RPMI7951 (cell line): ENCODE measurements at places on chromosomes 3 and 15.

DNA sequence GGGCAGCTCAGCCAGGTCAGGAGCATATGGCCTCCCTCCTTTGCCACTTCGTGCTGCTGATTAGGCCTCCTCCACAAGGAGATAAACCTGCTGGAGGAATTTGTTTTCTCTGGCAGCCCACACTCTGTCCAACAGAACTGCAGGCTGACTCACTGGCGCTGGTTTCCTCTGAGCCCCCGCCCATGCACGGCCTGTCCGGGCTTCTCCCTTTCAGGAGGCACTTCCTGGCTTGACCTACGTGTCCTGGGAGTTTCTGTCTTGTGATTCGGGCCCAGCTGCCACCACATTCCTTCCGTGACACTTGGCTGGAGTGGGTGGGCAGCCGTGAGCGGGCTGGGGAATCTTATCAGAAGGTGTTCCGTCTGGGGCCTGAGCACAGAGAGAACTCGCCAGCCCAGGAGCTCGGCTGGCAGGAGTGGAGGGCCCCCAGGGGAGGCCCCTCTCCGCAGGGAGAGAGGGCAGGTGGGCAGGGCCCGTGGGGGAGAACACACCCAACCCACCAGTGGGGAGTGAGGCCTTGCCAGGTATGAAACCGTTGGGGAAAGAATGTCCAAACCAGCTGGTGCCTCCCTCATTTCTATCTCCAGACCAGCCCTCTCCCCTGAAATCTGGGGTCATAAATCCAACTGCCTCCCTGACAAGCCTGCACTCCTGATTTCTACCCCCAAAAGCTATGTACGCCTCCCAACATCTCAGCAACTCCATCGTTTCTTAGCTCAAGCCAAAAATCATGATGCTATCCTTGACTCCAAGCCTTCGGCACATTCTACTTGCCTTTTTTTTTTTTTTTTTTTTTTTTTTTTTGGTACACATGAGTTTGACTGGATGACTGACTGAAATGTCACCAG is 110.6 kb upstream of the MEF2A start:
- peak; percentile 98 for DNase-seq

GRCh38 chr3:24299806-24300626 is 194.6 kb downstream of the THRB start:
- peak; percentile 70 for DNase-seq

GRCh38 chr3:50303013-50303815 is at the start of gene HYAL1:
HYAL1 (minus strand) TSS chr3:50303574; CDS start chr3:50302956, 618 bp downstream.
- DNase-seq = no peak

DNA sequence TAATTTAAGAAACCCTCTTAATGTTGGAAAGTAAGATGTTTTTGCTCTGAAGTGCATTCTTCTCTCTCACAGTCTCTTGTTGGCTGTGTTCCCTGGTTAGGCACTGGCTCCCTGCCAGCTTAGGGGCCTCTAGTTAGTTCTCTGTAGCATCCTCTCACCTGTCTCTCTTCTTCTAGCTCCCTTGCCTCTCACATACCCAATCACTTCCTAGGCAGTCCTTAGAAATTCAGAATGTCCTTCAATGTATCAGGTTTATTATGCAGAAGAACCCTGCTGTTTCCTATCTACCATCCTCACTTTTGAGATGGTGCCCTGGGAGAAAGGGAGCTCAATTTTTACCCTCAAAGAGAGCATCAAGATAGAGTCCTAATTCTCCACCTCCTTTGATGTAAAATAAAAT is 36.2 kb upstream of the CPNE4 start:
- no peak for DNase-seq

DNA sequence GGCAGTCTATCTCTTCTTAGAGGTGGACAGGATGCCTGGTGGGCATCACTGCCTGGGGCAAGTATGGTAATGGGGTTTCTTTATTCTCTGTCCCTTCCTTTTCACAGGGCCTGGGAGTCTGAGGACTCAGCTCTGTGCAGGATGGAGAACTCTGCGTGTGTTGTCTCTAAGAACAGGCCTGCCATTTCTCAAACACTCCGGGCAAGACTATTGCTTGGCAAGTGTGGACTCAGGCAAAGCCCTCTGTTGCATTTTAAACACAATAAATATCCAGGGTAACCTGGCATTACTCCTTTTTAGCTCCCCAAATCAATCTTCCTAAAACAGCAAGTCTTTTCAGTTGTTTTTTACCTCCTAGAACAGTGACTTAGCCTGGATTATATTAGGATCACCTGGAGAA is 185.1 kb upstream of the ROPN1 start:
- DNase-seq = no peak

GRCh38 chr15:51245628-51246027 is 92.8 kb downstream of the CYP19A1 start:
- DNase-seq = no peak

GRCh38 chr3:75985432-75985831 is 200.1 kb upstream of the ZNF717 start:
- DNase-seq = no peak

DNA sequence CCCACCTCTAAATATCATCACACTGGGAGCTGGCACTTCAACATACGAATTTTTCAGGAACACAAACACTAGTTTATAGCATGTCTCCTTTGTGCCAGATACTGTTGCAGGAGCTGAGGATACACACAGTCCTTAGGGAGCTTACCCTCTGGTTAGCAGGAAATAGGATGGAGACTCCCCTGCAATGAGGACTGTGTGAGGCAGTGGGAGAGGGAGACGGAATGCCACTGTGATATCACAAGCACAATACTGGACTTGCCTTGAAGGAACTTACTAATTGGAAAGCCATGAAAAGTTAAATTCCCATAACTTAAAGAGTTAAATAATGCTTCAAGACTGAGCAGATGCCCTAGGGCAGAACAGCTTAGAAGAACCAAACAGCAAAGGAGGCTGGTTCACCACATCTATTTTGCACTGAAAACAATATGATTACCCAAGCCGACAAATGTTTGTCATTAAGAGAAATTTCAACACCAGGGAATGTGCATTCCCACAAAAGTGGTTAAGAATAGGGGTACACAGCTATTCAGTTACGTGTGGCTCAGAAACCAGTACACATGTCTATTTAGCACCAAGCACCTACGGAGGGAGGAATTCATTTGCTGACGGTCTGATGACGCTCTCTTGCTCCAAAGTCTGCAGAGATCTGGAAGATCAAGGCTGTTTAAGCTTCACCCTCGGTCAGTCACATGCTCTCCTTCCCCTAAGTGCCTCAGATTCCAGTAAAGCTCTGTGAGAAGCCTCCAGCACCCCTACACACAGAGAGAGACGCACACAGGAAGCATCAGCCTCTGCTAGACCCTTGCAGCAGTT is 5.2 kb downstream of the TBC1D2B start:
- DNase-seq = peak; percentile 63

DNA sequence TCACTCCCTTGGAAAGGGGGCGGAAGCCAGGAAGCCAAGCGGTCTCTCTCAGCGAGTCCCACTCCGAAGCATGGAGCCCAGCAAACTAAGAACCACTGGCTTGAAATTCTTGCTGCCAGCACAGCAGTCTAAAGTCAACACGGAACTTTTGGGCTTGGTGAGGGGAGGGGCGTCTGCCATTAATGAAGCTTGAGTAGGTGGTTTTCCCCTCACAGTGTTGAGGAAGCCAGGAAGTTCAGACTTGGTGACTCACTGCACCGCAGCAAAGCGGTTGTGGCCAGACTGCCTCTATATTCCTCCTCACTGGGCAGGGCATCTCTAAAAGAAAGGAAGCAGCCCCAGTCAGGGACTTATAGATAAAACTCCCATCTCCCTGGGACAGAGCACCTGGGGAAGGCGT is 665.4 kb upstream of the CBLB start:
- peak; percentile 88 for DNase-seq

DNA sequence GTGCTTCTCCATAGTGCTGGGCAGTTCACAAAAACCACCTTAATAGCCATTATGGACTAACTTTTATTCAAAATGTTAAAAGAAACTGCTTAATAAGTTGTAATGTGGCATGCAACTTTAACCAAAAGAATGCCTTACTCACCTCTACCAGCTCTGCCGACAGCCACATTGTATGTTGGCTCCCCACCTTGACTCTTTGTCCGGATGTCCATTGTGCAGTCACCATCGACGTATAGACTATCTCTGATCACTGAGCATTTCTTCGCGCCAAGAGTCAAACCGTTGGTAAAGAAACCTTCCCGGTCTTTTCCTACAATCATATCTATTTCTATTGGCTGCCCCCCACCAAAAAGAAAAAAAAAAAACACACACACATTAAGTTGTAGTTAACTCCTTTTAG is 2.5 kb downstream of the PFN2 start:
- DNase-seq = peak; percentile 55

GRCh38 chr15:49418811-49419210 is 4.2 kb upstream of the FGF7 start:
- DNase-seq = no peak

DNA sequence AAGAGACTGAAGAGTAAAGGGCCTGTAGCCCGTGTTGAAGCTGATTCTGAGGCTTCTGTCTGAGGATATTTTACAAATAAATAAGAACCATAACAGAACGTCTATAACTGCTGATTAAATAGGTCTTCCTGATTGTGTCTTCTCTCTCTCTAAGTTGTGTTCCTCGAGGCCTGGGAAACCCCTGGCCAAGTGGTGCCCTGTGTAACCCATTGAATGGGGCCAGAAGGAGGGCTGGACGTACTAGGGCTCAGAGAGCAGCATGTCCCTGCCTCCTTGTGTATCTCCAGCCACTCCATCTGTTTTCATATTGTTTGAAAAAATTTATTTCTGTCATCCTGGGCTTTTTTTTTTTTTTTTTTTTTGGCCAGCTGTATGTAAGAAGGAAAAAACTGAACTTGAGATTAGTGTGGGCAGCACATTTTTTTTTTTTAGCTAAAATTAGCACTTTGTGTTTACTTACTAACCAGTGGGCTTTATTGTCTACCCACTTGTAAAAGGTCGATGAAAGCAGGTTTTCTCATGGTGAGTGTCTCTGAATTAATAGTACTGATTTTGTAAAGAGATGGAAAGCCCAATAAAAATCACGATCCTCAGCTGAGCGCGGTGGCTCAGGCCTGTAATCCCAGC is 10.7 kb downstream of the DHX30 start:
- DNase-seq = no peak

- DNase-seq = peak; percentile 70
Measured at GRCh38 chr3:38138349-38139190, at the start of gene MYD88. MYD88 (plus strand) TSS chr3:38138661; CDS start chr3:38138701, 40 bp downstream.

DNA sequence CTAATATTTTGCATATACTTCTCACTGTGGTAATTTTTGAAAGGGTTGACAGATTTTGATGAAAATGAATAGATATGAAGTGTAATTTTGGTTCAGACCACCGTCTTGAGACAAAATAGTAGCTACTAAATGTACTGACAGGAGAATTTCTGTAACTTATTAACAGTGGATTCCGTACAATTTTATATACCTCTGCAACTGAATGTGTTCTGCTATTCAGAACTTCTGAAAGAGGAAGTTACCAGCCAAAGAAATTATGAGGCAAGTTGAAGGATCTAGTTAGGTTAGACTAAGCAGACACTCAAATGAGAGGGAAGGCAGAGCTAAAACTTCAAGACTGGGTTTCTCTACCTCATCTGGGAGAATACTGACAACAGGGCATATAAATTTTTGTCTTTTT is 29.4 kb downstream of the GAP43 start:
- no peak for DNase-seq

DNA sequence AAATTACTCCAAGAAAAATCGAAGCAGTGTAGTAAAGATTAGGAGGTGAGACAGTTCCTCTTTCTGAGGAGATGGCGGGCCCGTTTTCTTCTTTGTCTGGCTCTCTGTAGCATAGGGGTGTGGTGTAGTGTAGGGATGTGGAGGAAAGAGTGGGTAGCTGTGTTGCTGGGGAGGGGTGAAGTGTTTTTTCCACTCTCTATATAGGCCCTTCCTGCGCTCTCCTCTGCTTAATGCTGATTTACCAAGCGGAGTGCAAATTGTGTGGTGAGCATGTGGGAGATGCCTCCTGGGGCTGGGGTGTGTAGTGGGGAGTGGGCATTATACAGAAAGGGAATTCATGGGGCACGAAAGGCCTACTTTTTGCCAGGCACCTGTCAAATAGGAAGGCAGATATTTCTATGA is 94.9 kb downstream of the ST6GAL1 start:
- no peak for DNase-seq

- DNase-seq = no peak
Measured at GRCh38 chr3:63037116-63037515, 161.9 kb upstream of the CADPS start.

DNA sequence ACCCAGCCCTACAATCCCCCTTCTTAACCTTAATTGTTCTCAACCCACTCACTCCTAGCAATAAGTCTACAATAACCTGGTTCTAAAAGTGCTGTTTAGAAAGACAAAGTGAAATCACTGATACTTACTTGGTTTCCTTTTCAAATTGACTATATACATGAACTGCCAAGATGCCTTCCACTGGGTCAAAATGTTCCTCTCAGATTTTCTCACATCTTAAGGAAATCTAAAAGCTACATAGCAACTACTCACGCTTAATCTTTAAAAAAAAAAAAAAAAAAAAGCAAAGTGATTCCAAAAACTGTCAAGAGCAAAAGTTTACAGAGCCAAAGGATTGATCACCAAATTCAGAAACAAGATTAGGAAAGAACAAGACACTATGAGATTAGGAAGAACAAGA is 68.7 kb upstream of the MAP4 start:
- no peak for DNase-seq

GRCh38 chr3:159632851-159633250 is 355.8 kb upstream of the IL12A start:
- DNase-seq = no peak

DNA sequence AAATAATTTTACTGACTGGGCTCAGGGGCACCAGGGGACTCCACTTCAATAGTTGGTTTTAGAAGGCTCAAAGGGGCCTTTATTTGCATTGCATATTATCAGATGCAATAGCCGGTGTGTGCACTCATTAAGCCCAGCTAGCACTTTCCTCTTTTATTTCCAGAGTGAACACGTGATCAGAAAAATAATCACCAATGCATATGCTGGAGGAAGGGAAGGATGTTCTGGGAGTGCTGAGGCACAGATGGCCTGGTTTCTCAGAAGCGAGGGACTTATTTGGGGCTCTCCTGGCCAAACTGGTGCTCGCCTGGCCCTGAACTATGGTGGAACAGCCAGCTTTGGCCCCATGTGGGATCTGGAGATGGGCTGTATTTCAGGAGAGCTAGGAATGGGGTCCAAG is 60.4 kb upstream of the SEC13 start:
- no peak for DNase-seq

DNA sequence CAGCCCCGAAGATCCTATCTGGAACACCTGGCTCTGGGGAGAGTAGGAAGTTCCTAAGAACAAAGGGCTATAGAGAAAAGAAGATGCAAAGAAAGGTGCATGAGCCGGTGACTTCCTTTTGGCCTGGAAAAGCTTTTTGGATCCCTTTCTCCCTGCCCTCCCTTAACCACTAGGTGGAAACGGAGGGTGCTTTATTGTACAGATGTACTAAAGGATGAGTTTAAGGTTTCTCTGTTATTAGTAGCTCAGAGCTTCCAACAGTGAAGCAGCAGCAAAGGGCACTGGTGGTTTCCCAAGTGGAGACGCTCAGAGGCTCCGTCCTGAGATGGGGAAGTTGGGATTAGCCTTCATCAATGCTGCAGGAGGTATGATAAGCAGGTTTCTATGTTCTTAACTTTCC is 5.9 kb upstream of the ADGRG7 start:
- DNase-seq = peak; percentile 61

- no peak for DNase-seq
Measured at GRCh38 chr3:162938083-162938482, 1441.5 kb downstream of the OTOL1 start.

GRCh38 chr3:71400986-71401451 is 182.5 kb downstream of the FOXP1 start:
- no peak for DNase-seq
